Stimulated activated CD4-positive, alpha-beta T cell treated with anti-CD3 and anti-CD28 coated beads, Interleukin-1b, Interleukin-23, amount 100 ng/mL, for 24 hours (primary cell): ENCODE measurements at places on chromosomes 1 and 21.

DNA sequence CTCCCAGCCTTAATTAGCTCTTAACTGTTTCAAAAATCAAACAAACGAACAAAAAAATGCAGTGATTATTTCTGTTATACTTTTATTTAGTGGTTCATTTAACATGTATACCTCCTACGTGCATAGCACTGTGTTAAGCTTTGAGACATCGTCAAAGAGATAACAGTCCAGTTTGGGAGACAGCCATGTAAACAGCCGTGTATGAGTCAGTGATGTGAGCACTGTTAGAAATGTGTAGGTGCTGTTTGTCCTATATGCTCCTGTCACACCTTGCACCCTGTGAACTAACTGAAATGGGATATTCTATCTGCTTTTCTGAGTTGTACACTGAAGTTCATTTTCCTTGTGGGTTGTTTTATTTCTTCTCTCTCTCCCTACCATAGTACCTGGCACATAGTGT lies 109.7 kb upstream of the CACYBP start:
- no peak for DNase-seq

GRCh38 chr1:2866422-2867086 lies 65.1 kb upstream of the TTC34 start:
- DNase-seq = no peak

- DNase-seq = no peak
Observed at GRCh38 chr1:212290608-212291007, 5.4 kb downstream of the PPP2R5A start.

- DNase-seq = no peak
Observed at GRCh38 chr1:223651291-223651991, 14.1 kb downstream of the CAPN8 start.

GRCh38 chr1:99598738-99599411 lies 47.0 kb upstream of the PALMD start:
- no peak for DNase-seq

- DNase-seq = no peak
Observed at GRCh38 chr1:95042286-95042685, 30.5 kb downstream of the ALG14 start.

- peak; percentile 7 for DNase-seq
Observed at GRCh38 chr21:14453339-14454015, 70.5 kb upstream of the HSPA13 start.

DNA sequence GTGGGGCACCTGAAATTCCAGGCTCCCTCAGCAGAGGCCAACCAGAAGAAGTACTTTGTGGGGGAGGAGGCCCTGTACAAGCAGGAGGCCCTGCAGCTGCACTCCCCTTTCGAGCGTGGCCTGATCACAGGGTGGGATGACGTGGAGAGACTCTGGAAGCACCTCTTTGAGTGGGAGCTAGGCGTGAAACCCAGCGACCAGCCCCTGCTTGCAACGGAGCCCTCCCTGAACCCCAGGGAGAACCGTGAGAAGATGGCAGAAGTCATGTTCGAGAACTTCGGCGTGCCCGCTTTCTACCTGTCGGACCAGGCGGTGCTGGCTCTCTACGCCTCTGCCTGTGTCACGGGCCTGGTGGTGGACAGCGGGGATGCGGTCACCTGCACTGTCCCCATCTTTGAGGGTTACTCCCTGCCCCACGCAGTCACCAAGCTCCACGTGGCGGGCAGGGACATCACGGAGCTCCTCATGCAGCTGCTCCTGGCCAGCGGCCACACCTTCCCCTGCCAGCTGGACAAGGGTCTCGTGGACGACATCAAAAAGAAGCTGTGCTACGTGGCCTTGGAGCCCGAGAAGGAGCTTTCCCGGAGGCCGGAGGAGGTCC lies 634 bp downstream of the ACTRT2 start:
- DNase-seq = no peak

DNA sequence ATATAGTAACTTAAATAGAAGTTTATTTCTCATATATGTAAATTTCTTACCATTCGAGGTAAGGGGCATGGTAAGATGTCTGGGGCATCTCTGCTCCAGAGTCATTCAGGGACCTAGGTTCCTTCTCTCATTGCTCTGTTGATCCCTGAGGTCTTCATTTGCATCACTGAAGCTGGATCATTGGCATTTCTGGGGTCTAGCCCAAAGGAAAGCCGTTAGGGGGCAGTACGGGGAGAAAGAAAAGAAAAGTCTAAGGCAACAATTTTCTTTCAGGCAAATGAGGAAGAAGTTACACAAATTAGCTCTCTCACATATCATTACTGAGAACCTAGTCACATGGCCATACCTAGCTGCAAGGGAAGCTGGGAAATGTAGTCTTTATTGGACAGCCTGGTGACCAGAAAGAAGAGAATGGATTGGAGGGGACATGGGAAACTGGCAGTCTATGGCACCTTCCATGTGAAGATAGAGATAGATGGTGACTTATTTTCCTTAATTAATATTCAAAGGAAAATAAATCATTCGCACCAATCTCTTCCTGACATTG lies 10.2 kb upstream of the SUSD4 start:
- DNase-seq = no peak

DNA sequence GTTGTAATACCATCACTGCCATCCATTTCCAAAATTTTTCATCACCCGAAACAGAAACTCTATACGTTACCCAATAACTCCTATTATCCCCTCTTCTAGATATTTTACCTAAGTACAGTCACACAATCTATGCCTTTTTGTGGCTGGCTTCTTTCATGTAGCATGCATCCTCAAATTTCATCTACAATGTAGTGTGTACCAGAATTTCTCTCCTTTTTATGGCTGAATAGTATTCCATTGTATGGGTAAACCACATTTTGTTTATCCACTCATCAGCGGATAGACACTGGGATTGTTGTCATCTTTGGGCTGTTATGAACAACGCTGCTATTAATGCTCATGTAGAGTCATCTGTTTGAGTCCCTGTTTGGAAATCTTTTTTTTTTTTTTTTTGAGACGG lies 21.2 kb downstream of the KIAA2013 start:
- no peak for DNase-seq

- no peak for DNase-seq
Observed at GRCh38 chr1:11281518-11282331, 8.7 kb downstream of the UBIAD1 start.

GRCh38 chr1:64861611-64862010 lies 104.7 kb downstream of the JAK1 start:
- DNase-seq = no peak

GRCh38 chr1:113434081-113434873 lies 44.0 kb downstream of the MAGI3 start:
- DNase-seq = no peak

GRCh38 chr21:42209801-42210479 lies 9.0 kb upstream of the ABCG1 start:
- no peak for DNase-seq

GRCh38 chr21:46189959-46190490 lies 5.8 kb upstream of the SPATC1L start:
- DNase-seq = no peak

DNA sequence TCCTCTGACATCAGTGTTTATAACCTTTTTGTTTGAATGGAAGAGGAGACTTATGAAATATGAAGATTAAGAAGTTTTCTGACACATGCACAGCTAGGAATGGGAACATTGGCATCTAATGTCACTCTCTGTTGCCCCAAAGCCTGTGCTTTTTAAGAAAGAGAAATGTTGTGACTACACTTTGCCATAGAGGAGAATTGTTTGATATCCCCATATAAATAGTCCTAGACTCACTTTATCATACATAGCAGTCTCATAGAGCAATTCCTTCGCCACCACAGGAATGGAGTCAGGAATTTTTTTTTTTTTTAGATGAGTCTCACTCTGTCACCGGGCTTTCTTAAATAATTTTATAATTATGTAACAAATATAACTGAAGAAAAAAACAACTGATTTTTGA lies 1.5 kb downstream of the KRTAP21-3 start:
- no peak for DNase-seq

DNA sequence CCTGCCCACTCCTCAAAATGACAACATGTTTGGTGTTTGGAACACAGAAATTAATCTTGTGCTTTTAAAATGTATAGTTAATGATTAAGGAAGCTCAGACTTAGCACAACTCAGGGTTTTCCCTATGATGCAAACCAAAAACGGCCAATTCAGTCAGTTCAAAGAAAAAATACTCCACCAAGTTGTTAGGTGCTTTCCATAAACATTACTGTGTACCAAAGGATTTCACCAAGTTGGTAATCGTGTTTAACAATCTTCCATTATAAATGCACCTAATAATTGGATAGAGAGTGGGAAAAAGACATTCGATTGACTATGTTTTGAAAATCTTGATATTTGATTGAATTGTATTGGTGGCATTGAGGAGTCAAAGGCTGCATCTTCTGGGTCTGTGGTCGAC lies 33.3 kb upstream of the DUSP10 start:
- no peak for DNase-seq

DNA sequence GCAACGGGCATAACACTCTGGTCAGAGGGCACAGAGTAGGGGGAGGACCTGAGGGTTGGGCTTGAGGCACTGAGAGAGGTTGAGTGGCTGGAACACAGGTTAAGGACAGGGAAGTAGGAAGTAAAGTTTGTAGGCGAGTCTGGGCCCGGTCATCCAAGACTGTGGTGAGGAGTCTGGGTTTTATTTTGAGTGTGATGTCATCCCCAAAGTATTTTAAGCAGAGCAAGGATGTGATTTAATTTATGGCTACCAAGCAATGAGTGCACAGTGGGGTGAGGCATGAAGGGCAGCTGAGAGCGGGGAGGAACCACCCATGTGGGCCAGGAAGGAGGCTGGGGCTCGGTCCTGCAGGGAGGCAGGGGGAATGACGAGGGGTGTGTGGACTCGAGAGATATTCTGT lies 11.2 kb upstream of the VWA5B1 start:
- no peak for DNase-seq

DNA sequence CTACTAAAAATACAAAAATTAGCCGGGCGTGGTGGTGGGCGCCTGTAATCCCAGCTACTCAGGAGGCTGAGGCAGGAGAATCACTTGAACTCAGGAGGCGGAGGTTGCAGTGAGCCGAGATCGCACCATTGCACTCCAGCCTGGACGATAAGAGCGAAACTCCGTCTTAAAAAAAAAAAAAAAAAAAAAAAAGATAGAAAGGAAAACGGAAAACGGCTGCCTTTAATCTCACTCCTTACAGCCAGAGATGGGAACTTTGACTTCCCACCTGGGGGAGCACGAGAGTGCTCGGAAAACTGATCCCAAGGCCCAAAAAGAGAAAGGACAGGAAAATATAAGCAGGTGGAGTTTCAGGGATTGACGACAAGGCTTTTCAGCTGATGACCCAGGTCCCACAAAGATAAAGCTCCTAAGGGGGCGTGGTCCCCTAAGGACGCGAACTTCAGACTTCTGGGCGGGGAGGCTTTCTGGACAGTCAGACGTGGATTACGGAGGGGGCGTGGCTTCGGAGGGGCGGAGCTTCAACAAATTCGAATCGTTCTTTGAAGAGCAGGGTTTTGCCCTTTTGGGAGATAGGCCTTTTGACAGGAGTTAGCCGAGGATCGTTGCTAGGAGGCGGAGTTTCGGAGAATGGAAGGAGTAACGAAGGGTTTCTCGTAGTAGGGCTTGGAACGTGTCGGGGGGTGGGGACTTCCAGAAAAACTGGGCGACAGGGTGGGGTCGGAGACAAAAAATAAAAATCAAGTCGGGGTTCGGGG lies 958 bp upstream of the CKS1B start:
- peak; percentile 88 for DNase-seq

- no peak for DNase-seq
Observed at GRCh38 chr21:20250337-20250736, 747.9 kb upstream of the NCAM2 start.

DNA sequence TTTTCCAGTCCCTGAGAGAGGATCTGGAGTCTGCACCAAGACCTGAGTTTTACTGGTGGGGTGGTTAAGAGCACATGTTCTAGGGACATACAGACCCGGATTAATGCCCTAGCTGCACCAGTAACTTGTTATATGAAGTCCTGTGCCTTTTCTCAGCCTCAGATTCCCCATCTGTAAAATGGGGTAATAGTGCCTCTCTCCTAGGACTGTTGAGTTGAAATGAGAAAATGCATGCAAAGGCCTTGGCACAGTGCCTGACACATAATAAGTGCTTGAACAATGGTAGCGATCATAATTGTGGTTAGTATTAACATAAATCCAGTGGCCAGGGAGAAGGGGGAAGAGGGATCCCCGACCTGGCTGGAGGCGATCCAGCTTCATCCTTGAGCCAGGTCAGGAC lies 12.3 kb downstream of the AHDC1 start:
- no peak for DNase-seq

- no peak for DNase-seq
Observed at GRCh38 chr1:56566994-56567393, 12.4 kb downstream of the PLPP3 start.

GRCh38 chr1:192805832-192806323 lies 3.0 kb upstream of the RGS2 start:
- DNase-seq = no peak

- DNase-seq = no peak
Observed at GRCh38 chr1:21118167-21118566, 58.5 kb downstream of the EIF4G3 start.

DNA sequence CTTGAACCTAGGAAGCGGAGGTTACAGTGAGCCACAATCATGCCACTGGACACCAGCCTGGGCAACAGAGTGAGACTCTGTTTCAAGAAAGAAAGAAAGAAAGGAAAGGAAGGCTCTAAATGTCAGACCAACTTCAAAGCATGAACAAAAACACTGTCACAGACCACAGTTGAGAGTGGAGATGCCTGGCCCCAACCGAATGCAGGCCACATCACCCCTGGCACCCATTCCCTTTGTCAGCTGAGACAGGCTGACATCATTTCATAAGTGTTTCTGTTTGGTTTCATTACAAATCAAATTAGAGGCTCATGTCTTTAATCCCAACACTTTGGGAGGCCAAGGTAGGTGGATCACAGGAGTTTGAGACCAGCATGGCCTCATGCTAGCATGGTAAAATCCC lies 28.6 kb upstream of the NADK start:
- DNase-seq = no peak

DNA sequence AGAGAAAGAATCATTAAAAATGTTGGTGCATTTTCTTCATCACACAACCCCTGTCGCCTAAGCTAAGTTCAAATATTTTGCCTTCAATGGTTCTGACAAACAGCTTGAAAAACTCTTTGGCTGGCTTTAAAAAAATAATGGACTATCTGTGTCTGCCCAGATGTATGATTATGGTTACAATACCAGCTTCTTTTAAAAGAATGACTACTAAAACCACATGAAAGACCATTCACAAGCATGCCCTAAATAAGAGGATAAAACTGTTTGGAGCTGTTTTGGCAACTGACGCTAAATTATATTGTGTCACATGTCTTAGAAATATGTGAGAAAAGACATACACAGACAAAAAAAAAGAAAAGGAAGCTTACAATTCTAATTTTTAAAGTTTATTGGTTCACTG lies 23.7 kb upstream of the PLPPR4 start:
- DNase-seq = no peak

- DNase-seq = no peak
Observed at GRCh38 chr1:207029701-207030521, 2.6 kb downstream of the C1orf116 start.

DNA sequence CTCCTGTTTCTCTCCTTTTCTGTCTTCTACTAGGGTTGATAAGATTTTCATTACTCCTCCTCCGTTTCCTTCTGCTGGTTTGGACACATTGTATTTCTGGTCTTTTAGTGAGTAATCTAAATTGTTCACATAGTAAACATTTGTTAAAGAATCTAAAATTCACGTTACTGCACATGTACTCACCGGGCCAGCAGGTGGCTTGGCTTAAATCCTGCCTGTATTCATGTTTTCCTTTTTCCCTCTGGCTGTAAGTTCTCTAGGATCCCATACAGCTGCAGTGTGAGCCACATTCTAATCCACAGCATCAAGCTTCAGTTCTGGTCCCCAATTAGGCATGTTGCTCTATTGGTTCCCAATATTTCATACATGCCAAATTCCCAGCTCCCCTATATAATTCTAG lies 958.3 kb downstream of the ADGRL2 start:
- DNase-seq = no peak
